A549 treated with RU486 at 1 μM for 4 hours (cell line): ENCODE measurements at places on chromosomes 2 and 18. TPM values are rescaled to one million over a fixed set of nuclear protein-coding genes. Genes with fewer than 3 reads are reported as not detected.

Gene RNPEPL1
- 39.4 to 66.9 TPM (median 62.5 TPM) in 5 replicates for total RNA-seq

Gene RESP18
- not detected in 5 replicates for total RNA-seq

Gene KCNS3
- total RNA-seq = 0.87 to 1.3 TPM (median 1.1 TPM) in 5 replicates

Gene ZSWIM2
- total RNA-seq = not detected in 5 replicates

Gene MOCOS
- total RNA-seq = 2.6 to 3.6 TPM (median 2.7 TPM) in 5 replicates

Gene REG3A
- total RNA-seq = not detected in 5 replicates

Gene ANO7
- 1.7 to 2.7 TPM (median 1.9 TPM) in 5 replicates for total RNA-seq

Gene INHA
- 0.17 to 0.81 TPM (median 0.51 TPM) in 5 replicates for total RNA-seq

Gene SERPINB12
- not detected in 5 replicates for total RNA-seq
